ENCODE measurements at places on chromosomes 5 and 9.

- no peak for DNase-seq
Observed at GRCh38 chr5:63959177-63959982, 2.9 kb downstream of the HTR1A start.

- DNase-seq, result no peak
Observed at GRCh38 chr5:100828071-100828897, 74.8 kb downstream of the ST8SIA4 start.

DNA sequence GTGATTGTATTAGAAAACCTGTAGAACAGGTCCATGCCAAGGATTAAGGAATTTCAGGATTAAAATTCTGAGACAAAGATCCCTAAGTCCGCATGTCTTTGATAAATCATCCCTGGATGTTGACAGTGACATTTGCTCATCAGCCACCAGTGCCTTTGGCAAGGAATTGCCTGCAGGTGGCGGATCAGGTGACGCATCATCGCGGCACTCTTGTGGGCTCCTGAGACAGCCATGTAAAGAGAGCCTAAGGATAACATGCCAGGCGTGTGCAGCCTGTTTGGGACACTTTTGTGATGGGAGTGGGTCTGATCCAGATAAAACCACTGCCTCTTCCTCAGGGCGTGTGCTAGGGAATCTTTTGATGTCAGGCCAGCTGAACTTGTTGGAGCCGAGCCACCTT is 40.6 kb downstream of the ADCY2 start:
- no peak for DNase-seq

DNA sequence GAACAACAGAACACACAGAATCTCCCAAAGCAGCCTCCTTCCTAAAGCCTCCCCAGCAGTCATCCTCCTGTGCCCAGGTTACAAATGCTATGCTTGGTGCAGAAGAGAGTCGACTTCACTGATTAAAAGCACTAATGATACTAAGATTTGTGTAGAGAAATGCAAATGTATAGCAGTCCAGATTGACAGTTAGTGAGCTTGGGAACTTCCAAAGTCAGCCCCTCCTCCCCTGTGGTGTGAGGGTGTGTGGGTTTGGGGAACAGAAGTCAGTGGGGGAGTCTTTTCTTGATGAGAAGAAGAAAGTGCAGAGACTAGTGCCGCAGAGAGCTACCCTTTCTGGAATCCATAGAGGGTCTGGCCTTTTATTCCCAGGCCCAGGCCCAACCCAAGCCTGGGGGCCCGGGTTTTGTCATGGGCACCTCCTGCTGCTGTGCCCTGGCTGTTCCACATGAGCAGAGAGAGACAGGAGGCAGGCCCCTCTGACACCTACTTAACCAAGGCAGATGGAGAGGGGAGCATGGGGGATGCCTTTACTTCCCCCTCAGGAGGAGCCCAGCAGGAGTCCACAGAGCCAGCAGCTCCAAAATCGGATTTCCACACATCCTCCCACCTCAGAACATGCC is 173.3 kb downstream of the DENND1A start:
- no peak for DNase-seq

DNA sequence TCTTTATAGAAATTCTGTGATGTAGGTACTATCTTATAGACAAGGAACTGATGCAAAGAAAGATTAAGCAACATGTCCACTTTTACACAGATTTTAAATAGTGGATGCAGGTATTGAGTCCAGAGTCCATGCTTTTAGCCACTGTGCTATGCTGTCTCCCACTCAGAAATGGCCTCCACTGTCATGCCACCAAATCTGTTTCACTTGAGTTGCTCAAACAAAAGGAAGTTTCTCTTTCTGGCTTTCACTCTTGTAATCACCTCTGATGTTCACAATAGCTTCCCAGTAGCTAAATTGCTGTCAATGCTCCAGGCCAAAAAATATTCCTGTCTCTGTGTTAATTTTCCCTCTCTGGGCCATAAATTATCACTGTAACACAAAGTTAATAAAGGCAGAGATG is 77.0 kb upstream of the RASA1 start:
- no peak for DNase-seq

GRCh38 chr5:148230240-148230639 is 8.1 kb upstream of the MARCOL start:
- DNase-seq, result no peak

DNA sequence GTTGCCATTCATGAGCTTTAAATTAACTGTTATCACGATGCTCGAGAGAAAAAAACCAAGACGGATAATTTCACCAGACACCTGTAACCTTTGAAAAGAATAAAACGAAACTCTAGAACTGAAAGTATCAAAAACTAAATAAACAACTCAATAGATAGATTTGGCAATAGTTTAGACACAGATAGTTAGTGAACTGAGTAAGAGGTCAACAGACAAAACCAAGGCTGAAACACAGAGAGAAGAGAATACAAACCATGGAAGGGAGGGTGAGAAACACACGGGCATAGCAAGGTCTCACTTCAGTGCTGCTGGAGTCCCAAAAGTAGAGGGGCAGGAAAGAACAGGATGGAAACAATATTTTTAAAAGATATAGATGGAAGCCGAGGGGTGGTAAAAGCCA is 3.3 kb upstream of the OR2V1 start:
- DNase-seq, result no peak

All from stimulated activated CD8-positive, alpha-beta memory T cell treated with anti-CD3 and anti-CD28 coated beads, Interleukin-15, amount 100 ng/mL, for 1 hour (primary cell).